ENCODE measurements at places on chromosomes 12 and 14.

DNA sequence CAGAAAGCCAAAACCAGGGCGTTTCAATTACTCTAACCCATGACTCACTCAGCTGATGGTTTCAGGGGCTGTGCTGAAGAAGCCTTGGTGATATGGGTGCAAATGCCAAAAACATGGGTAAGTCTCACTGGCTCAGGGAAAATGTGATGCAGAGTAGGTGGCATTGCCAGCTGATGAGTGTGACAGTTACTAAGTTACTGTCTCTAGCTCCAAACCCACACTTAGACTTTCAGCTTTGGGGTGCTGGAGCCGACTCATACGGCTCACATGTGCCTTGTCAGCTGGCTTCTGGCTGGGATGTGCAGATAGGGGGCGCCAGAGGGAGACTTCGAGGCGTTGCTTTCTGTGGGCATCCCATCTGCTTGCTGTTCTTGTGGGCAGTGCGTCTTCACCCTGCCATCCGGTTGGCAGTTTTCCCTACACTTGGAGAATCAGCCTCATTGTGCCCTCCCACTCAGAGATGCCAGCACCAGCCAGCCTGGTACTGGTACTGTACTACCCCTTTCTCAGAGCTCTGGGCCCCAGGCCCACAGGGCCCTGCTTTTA is 11.1 kb upstream of the KRT7 start:
- DNase-seq = no peak

DNA sequence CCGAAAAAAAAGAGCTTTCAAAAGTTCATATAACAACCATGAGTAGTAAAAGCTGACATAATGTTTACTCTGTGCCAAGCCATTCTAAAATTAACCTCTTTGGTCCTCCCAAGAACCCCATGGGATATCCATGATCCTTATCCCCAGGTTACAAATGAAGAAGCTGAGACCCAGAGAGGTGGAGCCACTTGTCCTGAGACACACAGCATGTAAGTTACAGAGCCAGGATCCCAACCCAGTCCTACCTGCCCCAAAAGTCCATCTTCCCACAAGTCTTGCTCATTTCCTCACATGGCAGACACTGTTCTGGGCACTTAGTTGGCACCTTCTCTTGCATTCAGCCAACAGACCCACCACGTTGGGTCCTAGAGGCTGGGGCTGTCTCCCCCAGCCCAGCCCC is 37.1 kb downstream of the TRPV4 start:
- DNase-seq = no peak

- no peak for DNase-seq
These were observed 9.5 kb upstream of the EEA1 start for GRCh38 chr12:92938638-92939037.

- peak; percentile 53 for DNase-seq
These were observed 48.5 kb upstream of the RIMBP2 start for GRCh38 chr12:130764475-130765185.

DNA sequence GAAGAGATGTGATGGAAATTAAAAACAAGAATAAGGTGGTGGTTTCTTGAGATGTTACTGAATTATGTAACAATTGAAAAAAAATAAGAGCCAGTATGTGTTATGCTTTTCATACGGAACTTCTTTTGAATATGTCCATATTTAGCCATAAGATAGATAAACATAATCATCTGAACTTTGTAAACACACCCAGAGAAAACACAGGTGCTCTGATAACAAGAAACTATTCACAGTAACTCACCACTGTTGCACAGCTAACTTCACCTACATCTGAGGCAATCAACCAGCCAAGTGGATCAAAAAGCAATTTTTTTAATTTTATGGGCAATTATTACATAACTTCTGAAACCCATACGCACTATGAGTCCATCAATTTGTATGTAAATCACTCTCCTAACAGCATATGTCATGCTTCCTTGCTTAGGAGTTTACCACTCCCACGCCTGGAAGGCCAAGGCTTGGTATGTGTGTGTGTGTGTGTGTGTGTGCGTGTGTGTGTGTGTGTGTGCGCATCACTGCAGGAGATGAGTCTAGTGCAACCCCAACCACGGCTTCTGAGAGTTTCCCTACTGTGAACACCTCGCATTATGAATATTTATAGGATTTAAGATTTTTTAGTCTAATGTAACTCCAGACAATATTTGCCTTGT is 443.4 kb downstream of the BCAT1 start:
- no peak for DNase-seq

DNA sequence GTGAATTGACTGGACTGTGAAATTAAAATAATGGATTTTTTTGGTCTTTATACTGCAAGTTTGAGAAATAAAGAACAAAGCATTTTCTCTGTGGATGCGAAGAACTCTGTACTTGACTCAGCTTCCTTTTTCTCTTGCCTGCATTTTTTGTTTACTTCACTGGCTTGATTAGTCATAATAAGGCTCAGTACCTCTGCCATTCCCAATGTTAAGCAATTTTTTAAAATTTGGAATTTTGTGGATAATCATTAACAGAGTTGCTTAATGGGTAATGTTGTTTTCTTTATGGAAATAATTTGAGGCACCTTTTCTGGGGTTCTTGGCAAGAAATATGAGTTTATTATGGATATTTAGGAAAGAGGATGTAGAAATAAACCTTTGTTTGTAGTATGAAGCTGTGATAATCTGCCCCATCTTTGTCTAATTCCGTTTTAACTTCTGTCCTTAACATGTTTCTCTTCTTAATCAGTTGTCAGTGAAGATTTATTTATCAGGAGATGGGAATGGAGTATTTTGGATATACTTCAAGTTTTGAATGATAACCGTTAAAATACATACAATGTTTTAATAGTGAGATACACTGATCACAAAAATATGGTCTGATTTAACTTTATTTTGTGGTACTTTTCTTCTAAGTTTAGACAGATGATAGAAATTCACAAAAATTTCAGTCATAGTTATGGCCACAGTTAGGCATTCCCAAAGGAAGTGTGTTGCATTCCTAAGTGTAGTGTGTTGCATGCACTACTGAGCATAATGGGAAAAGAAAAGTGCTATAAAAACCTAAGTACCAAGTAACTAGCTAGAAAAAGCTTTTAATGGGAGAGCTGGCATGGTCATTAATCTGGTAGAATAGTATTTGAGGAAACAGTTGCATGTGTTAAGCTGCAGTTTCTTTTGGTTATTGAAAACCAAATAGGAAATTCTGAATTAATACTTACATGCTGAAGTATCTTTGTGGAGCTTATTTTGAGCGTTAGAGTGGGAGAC is 27.7 kb downstream of the WNK1 start:
- peak; percentile 84 for DNase-seq

DNA sequence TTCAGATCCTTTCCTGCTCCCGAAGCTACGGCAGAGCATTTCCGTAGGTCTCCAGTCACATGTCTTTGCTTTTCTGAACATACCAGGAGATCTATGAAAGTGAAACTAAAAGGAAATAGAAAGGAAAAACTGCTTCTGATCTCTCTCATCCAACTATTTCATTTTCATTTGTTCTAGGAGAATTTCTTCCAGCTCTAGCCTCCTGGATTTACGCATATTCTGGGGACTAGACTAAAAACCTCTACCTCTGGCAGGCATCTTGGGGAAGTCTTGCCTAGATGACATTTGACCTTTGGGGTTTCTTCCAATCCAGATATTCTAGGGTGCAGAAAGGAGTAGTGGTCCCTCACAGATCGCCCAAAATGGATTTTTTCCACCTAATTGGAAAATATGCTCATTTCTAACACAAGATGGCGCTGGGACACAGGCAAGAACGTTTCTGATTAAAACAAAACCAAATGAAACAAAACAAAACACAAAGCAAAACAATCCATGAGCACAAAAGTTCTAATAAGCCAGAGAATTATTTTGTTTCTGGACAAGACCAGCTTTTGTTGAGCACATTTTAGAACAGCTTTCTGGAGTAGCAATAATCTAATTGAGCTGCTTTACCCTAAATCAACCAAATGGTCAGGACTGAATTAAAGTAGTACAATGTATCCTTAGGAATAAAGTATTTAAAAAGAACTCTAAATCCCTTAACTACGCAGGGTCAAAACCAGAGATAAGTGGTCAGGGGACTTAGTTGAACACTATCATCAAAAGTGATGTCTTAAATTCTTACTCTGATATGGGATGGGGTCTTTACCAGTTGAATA is 12.3 kb upstream of the PARP11 start:
- DNase-seq = peak; percentile 17

DNA sequence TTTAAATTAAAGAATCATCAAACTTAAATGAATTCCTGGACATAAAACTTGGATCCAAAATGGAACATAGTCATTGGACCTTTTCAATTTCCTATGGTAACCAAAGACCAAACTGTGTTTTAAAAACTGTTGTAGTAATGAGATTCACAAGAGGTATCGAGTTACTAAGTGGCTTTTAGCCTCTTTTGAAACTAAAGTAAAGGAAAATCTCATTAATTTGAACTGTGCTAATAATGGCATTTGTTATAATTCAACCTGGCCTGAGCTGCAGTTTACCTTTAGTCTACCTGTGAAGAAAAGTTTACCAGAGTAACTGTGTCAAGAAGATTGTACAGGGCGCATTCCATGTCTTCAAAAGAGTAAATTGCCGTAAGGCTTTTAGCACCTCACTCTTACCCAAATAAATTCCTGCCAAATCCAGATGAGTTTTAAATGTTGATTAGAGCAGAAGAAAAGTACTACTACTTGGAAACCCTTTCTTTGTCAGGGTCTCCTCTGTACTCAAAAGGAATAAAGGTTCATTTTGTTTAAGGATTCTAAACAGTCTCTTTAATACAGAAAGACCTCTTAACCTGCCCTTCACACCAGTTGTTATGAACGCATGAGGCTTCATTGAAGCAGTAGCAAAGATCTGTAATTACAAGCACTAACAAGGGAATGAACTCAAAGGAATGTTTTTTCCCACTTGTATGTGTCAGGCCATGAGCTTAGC is 17.1 kb upstream of the MED13L start:
- no peak for DNase-seq
